ENCODE measurements at places on chromosomes 7 and 10.

GRCh38 chr10:14601872-14602725 is 172.6 kb downstream of the FAM107B start:
- peak; percentile 63 for DNase-seq

- no peak for DNase-seq
Observed at GRCh38 chr10:130808686-130809085, 502.8 kb downstream of the TCERG1L start.

DNA sequence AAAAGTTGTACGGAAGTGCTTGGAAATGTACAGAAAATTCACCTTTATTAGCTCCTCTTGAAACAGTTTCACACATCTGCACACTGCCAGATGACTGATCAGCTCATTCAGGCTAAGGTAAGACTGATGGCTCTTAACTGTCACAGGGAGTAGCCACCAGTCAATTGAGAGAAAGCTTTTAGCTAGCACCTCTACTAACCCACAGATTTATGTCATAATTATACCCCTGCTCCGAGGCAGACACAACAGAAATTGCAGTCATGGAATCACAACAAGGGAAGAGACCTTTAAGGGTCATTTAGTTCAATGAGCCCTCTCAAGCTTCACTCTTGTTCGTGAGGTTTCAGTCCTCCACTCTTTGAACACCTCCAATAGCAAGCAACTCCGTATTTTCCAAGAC is 235.4 kb downstream of the TRIL start:
- no peak for DNase-seq

GRCh38 chr10:46530249-46531186 is 25.9 kb downstream of the GPRIN2 start:
- DNase-seq = no peak

All from effector CD4-positive, alpha-beta T cell (primary cell).